Activated naive CD8-positive, alpha-beta T cell treated with anti-CD3 and anti-CD28 coated beads, Interleukin-2, amount 10 ng/mL, durations not matched to agents 7 days and 5 days (primary cell): ENCODE measurements at places on chromosomes 2 and 18. TPM values are rescaled to one million over a fixed set of nuclear protein-coding genes. Genes with fewer than 3 reads are reported as not detected.
A peak's percentile ranks its signal among the peaks of the same experiment; 100 is the strongest.

NAGK gene
- 87.1 TPM for total RNA-seq

PPP4R3B gene
- total RNA-seq: 78.1 TPM

- no peaks in the 10 kb centered on the region for H3K27me3 ChIP-seq
- H3K4me3 ChIP-seq: no peak overlapping the region
- DNase-seq: no peak
- no peak overlapping the region for H3K27ac ChIP-seq
- H3K36me3 ChIP-seq: peaks cover 5% of the 10 kb centered on the region
Observed at GRCh38 chr2:186641132-186641806, 51.4 kb downstream of the ITGAV start.

DNA sequence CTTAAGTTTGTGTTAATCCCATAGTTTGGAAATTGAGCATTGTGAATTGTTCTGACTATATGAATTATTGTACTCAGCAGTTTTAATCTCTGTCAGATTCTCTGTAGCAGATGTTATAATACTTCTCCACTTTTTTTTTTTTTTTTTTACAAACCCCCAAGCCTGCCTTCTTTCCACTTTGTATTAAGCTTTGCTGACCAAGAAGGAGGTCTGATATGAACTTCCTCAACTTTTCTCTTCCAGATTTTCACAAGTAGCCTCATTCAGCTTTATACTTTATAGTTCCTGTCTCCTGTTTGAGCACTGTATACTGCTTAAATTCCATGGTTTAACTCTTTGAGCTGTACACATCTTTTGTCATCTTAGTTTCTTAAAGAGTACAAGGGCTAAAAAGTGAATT is 105.0 kb downstream of the HAUS1 start:
- DNase-seq: no peak
- peaks cover 27% of the 10 kb centered on the region for H3K36me3 ChIP-seq
- H3K27ac ChIP-seq: peak overlapping the region; percentile 11

DNA sequence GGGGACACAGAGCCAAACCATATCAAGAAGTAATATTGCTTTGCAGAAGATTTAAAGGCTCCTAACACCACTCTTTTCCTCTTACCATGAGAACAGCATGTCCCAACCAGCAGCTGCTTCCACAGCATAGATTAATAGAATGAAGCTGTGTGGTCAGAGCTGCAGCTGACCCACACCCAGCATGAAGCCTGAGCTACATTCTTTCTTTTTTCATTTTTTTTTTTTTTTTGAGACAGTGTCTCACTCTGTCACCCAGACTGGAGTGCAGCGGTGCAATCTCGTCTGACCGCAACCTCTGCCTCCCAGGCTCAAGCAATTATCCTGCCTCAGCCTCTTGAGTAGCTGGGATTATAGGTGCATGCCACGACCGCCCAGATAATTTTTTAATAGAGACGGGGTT is 289.8 kb downstream of the RAD51AP2 start:
- H3K27ac ChIP-seq: no peak overlapping the region
- no peaks in the 10 kb centered on the region for H3K4me1 ChIP-seq
- H3K4me3 ChIP-seq: no peak overlapping the region
- no peak for DNase-seq
- no peaks in the 10 kb centered on the region for H3K27me3 ChIP-seq

DNA sequence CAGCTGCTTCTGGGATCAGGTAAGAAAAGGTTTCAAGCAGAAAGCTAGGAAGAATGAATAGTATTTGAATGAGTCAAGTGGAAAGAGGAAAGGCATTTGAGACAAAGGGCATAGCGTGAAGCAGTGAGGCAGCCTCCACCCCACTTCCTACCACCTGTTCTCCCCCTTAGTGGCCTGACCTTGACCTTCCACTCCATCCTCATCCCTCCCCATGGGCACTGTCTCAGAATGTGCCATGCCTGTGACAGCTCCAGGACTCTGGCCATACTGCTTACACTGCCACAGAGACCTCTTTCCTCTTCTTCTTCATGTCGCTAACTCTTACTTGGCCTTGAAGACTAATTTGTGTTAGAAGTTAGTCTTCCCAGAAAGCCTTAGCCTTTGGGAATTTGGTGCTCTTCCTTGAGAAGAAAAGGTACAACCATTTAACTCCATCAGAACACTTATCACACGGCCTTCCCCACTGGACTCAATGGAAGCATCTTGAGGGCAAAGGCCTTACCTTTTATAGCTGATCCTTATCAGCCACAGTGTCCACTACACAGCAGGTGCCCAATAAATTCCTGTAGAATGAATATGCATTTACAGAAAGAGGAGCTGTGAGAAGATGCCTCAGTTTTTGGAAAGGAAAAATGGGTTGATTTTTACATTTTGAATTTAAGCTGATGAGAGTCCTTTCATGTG is 15.2 kb upstream of the NOSTRIN start:
- DNase-seq: no peak
- H3K27ac ChIP-seq: no peak overlapping the region

NGEF gene
- total RNA-seq: not detected

- peak overlapping the region; percentile 84 for H3K4me3 ChIP-seq
- H3K27me3 ChIP-seq: no peaks in the 10 kb centered on the region
- peaks cover 54% of the 10 kb centered on the region for H3K4me1 ChIP-seq
- H3K36me3 ChIP-seq: peaks cover 34% of the 10 kb centered on the region
- peak; percentile 64 for DNase-seq
Observed at GRCh38 chr2:196174404-196174803, 3.0 kb upstream of the STK17B start.

DNA sequence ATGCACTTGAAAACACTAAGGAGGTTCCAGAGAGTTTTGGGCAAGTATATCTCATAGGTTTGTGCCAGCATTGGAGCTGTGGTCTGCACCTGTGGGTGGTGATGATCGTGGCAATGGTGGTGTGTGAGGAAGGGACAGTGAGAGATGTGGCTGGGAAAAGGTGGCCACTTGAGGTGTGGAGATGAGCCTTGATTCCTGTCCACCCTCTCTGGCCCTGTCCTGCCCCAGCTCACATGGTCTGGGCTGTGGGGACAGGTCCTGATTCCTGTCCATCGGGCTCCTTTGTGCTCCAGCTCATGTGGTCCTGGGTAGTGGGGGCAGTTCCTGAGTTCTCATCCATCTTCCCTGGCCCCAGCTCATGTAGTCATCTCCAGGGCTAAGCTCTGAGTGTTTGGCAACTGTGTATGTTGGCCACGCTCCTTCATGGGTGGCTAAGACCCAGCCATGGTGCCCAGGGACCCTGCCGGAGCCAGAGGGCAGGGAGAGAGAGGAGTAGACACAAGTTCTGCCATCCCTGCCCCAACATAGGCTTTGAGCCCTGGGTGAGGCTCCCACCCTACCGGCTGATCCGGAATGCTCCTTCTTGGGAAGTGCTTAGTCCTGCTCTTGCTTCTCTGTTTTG is 294.4 kb upstream of the HDAC4 start:
- H3K27me3 ChIP-seq: no peaks in the 10 kb centered on the region
- H3K4me1 ChIP-seq: no peaks in the 10 kb centered on the region
- no peaks in the 10 kb centered on the region for H3K36me3 ChIP-seq
- H3K4me3 ChIP-seq: no peak overlapping the region
- H3K27ac ChIP-seq: no peak overlapping the region
- DNase-seq: no peak

GRCh38 chr18:75752740-75753263 is 325.3 kb upstream of the SMIM21 start:
- H3K36me3 ChIP-seq: no peaks in the 10 kb centered on the region
- H3K27ac ChIP-seq: no peak overlapping the region
- no peak overlapping the region for H3K4me3 ChIP-seq

GCKR gene
- total RNA-seq: not detected

DNA sequence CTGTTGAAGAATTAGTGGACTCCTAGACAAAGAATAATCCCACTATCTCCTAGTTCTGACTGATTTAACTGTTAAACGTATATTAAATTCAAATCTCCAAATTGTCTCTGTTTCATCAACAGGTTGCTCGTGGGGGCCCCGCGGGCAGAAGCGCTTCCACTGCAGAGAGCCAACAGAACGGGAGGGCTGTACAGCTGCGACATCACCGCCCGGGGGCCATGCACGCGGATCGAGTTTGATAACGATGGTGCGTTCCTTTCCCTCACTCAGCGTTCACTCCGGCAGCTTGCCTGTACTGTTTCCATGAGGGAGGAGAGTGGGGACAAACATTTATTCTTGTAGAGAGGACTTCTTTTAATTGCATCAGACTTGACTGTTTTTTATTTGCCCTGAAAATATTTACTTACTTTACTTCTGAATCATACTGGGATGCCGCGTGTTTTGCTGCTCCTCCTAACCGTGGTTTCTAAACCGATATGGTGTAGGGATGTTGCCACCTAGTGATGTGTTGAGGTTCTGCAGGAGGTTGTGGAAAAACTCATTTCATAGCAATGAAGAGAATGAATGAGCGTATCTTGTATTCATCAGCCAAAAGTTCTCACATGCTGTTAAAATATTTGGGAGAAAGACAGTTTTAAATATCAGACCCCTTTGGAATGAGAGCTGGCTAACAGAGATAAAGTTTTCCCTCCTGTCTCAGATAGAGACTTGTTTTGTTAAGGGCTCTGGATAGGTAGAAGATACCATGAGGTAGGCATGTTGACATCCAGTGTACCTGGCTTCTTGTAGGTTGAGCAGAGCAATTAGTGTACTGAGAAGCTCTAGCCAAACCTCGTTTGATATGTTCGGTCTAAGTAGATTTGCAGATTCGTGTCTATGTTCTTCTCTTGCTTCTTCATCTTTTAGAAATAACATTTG is 38.3 kb downstream of the ITGA6 start:
- peak overlapping the region; percentile 17 for H3K27ac ChIP-seq
- no peak for DNase-seq
- peaks cover 7% of the 10 kb centered on the region for H3K36me3 ChIP-seq
- no peaks in the 10 kb centered on the region for H3K27me3 ChIP-seq
- H3K4me1 ChIP-seq: peaks cover 51% of the 10 kb centered on the region

DNA sequence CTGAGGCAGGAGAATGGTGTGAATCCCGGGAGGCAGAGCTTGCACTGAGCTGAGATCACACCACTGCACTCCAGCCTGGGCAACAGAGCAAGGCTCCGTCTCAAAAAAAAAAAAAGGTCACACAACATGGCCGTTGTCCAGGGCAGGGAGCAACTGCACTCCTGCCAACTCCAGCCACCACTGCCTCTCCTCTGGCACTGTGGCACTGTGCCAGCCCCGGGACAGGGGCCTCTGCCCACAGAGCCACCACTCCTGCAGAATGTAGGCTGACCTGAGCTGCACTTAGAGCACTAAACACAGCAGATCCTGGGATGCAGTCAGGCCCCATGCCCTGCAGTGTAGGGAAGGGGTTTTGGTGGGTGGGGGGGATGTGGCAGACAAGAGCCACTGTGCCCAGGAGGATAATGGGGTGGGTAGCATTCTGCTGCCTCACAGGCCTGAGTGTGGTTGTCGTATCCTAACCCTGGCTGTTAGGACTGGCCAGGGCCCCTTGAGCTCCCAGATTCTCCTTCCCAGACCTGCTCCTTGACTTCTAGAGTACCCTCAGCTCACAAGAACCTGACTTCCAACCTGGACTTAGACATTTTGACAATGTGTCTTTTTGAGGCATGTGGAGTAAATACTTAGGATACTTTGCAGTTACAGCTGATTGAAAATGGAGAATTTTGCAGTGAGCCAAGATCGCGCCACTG is 69.4 kb upstream of the SH3RF3 start:
- DNase-seq: no peak
- no peak overlapping the region for H3K4me3 ChIP-seq
- peaks cover 2% of the 10 kb centered on the region for H3K27me3 ChIP-seq
- H3K4me1 ChIP-seq: peaks cover 2% of the 10 kb centered on the region

GRCh38 chr2:84194949-84195644 is 264.0 kb downstream of the SUCLG1 start:
- H3K4me1 ChIP-seq: no peaks in the 10 kb centered on the region
- no peaks in the 10 kb centered on the region for H3K36me3 ChIP-seq
- H3K27ac ChIP-seq: no peak overlapping the region
- no peak overlapping the region for H3K4me3 ChIP-seq
- H3K27me3 ChIP-seq: peaks cover 2% of the 10 kb centered on the region
- no peak for DNase-seq

- H3K36me3 ChIP-seq: peaks cover 3% of the 10 kb centered on the region
- no peak overlapping the region for H3K4me3 ChIP-seq
- peak overlapping the region; percentile 42 for H3K27ac ChIP-seq
- H3K27me3 ChIP-seq: peaks cover 5% of the 10 kb centered on the region
- no peak for DNase-seq
Observed at GRCh38 chr18:23826850-23827620, 137.8 kb downstream of the LAMA3 start.

SFTPB gene
- total RNA-seq: not detected

GRCh38 chr2:158750458-158751125 is 44.5 kb upstream of the DAPL1 start:
- H3K4me3 ChIP-seq: no peak overlapping the region
- no peaks in the 10 kb centered on the region for H3K36me3 ChIP-seq
- no peak overlapping the region for H3K27ac ChIP-seq

DNA sequence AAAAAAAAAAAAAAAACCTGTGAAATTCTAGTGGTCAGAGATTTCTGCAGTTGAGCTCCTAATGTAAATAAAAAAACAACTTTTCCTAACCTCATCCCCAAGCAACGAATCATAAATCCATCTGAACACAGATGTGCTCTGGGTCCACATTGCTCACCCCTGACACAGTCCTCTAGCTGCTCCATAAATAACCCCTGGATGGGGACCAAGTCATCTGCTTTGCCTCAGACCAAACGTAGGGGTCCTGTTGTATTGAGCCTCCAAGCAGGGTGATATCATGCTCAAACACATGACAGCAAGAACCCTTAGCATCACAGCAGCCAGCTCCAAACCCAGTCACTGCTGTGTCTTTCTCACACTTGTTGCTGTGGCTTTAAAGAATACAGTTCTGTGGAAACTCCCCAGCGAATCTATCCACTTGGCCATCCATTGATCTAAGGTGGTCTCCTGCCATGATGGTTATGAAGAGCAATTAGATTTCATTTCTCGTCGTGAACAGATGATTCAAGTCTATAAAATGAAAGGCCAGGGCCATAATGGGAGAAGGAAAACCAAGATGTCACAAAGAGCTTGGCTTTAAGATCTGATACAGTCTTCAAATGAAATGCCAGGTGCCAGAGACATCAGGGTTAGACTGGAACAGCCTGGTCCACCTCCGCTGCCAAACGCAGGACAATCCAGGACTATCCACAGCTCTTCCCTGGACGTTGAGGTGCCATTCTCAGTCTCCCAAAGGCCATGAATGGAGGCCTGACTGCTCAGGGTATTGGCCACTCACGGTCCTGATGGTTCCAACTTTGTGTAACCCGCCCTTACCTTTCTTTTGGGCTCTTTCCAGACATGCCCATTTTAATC is 39.0 kb downstream of the TBC1D8 start:
- no peaks in the 10 kb centered on the region for H3K4me1 ChIP-seq
- no peak overlapping the region for H3K4me3 ChIP-seq
- peaks cover 9% of the 10 kb centered on the region for H3K27me3 ChIP-seq

DNA sequence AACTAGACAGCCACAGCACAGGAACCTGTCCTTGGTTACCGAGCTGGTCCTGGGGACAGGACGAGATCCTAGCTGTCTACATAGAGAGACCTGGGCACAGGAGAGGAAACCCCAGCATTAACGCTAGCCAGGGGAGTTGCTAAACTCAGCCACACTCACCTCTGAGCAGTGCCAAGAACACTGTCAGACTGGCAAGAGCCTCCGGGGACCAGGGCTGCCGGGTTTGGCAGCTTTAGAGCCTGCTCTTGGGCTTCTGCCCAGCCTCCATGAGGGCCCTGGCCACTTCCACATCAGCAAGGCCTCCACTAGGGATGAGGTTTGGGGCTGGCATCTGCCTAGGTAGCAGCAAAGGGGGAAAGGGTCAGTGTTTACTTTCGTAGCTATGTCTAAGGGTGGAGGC is 6.7 kb downstream of the TMBIM1 start:
- H3K27ac ChIP-seq: peak overlapping the region; percentile 96
- H3K27me3 ChIP-seq: no peaks in the 10 kb centered on the region
- DNase-seq: no peak
- peaks cover 6% of the 10 kb centered on the region for H3K36me3 ChIP-seq
- peaks cover 54% of the 10 kb centered on the region for H3K4me1 ChIP-seq

- H3K27ac ChIP-seq: no peak overlapping the region
- H3K36me3 ChIP-seq: peaks cover 2% of the 10 kb centered on the region
- peaks cover 2% of the 10 kb centered on the region for H3K4me1 ChIP-seq
- no peak for DNase-seq
- no peak overlapping the region for H3K4me3 ChIP-seq
- H3K27me3 ChIP-seq: peaks cover 7% of the 10 kb centered on the region
Observed at GRCh38 chr2:23297112-23297511, 87.9 kb upstream of the KLHL29 start.
